ENCODE measurements at places on chromosomes 3 and 15. TPM values are rescaled to one million over a fixed set of nuclear protein-coding genes. Genes with fewer than 3 reads are reported as not detected.

IREB2 gene
- polyA plus RNA-seq: 12.7 TPM

WNT7A gene
- 0.23 TPM for polyA plus RNA-seq

MUC4 gene
- polyA plus RNA-seq: 0.01 TPM

GOLGA8O gene
- polyA plus RNA-seq: not detected

CHRNA7 gene
- polyA plus RNA-seq: not detected

TMEM108 gene
- not detected for polyA plus RNA-seq

RAB6B gene
- 0.36 TPM for polyA plus RNA-seq

IMPG2 gene
- polyA plus RNA-seq: 0.05 TPM

CCR3 gene
- 0.15 TPM for polyA plus RNA-seq

ETFA gene
- polyA plus RNA-seq: 107 TPM

CCR8 gene
- not detected for polyA plus RNA-seq

PDIA5 gene
- 4.2 TPM for polyA plus RNA-seq

UBAP1L gene
- 0.26 TPM for polyA plus RNA-seq

CDHR4 gene
- not detected for polyA plus RNA-seq

CNTN4 gene
- not detected for polyA plus RNA-seq

HTR3E gene
- polyA plus RNA-seq: not detected

ZNF717 gene
- 4.7 TPM for polyA plus RNA-seq

AMT gene
- 1.3 TPM for polyA plus RNA-seq

ZNF80 gene
- polyA plus RNA-seq: not detected

CSPG5 gene
- 0.41 TPM for polyA plus RNA-seq

TUSC7 gene
- polyA plus RNA-seq: not detected

ARHGEF26 gene
- polyA plus RNA-seq: 0.11 TPM

SLC15A2 gene
- 2.0 TPM for polyA plus RNA-seq

ZNF620 gene
- polyA plus RNA-seq: 3.1 TPM
